ENCODE measurements at places on chromosomes 12 and 14.
A peak's percentile ranks its signal among the peaks of the same experiment; 100 is the strongest.

DNA sequence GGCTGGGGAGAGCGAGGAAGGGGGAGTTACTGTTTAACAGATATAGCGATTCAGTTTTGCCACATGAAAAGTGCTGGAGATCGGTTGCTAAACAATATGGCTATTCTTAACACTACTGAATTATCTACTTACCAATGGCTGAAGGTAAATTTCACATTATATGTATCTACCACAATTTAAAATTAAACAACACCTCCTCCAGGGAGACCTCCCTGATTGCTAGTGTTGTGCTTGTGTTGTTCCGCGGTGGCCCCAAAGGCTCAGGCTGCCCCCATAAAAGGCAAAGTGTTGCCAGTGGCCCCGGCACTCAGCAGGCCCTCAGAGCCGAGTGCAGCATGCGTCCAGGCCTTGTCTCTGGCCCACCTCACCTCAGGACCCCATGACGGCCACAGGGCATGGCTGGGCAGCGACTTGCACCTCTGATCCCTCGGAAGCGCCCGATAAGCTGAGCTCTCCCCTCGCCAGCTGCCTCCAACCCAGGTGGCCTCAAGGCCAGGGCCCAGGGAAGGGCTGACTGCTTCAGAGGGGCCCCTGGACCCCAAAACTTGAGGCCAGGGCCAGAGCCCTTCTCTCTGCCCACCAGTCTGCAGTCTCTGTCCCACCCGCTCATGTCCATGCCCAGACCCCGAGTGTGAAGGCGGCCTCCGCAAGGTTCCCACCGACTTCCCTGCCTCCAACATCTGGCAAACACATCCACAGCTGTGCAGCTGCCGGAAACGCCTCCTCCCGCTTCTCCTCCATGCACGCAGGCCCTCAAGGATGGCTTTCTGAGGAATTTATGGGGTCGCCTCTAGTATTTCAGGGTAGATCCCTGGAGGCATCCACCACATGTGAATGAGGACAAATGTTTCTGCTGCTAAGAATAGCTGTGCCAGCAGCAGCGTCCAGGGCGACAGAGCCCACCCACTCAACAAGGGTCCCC lies 60.0 kb downstream of the NCOR2 start:
- no peak for DNase-seq

DNA sequence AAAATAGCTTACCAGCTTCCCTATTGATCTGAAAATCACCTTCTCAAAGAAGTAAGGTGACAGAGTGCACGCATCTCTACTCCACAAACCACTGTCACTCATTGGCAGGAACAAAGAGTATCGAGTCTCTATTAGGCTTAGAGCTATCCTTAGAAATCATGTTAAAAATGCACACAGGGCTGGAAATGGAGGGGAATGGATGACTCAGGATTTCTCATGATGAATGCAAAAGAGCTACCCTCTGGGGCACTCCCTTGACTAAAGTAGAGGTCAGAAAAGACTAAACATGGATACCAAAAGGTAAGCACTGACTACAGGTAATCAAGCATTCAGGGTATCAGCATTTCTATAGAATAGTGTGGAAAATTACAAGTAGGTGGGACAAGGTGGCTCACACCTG lies 96.1 kb upstream of the ANO4 start:
- no peak for DNase-seq

DNA sequence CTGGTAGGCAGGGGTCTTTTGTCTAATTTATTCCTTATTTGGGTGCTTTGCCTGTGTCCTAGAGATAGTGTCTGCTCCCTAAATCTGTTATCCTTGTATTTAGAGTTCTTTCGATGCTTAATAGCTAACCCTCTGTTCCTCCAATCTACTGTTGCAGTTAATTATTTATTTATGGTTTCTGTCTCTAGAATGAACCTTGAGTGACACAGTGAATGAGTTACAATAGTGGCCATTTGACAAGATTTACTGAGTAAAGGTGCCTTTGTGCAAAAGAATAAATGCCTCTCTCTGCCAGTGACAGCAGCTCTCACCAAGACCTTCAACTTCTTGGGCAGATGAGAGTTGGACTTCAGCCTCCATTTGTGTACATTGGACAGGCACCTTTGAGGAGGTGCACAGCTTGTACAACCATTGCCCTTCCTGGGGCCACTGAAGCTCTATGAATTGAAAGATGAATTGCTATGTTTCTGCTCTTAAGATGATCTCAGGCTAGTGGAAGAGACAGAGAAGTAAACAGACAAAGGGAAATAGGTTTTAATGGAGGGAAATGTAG lies 165.9 kb downstream of the DERA start:
- no peak for DNase-seq

DNA sequence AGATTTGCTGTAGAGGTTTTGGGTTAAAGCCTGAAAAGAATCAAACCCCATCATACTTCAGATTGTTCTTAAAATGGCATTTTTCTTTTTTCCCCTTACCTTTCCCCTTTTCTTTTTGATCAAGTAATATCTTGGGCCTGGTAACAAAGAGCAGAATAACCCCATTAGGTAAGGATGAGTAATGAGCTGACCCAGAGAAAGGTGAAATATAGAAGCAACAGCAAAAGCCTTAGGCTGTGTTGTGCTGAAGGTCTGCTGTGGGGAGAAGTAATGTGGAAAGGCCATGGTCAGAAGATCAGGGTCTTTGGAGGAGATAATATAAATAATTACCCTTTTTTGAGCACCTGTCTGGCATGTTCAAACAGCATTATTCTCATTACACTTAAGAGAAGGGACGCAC lies 42.3 kb downstream of the MIA2 start:
- no peak for DNase-seq

DNA sequence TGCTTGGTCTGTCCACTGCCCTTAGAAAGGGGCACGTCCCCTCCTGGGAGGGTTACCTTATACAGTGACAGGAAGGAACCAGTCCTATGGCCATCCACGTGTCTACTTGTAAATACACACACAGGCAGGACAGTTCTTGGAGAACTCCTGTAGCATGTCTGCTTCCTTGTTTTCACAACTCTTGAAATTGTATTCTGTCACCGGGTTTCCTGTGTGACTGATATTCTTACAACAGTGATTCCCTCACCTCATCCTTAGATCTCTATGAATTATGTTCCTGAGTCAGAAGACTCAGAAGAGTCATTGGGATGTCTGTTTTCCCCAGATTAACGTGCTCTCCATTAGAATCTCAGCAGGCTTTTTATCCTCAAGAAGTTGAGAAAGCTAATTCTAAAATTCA lies 44.1 kb upstream of the DYNC1H1 start:
- DNase-seq, result no peak

GRCh38 chr12:115135800-115136211 lies 451.8 kb upstream of the TBX3 start:
- DNase-seq, result no peak

GRCh38 chr12:103530307-103531066 lies 34.7 kb upstream of the C12orf42 start:
- DNase-seq, result peak; percentile 25

GRCh38 chr14:95046711-95047681 lies 110.3 kb downstream of the DICER1 start:
- DNase-seq, result no peak

All from activated CD4-positive, alpha-beta T cell treated with anti-CD3 and anti-CD28 coated beads, Interleukin-2, Interleukin-6, amounts not matched to agents 100 ng/mL and 50 ng/mL, durations not matched to agents 16 hours and 8 hours (primary cell).